ENCODE measurements at places on chromosomes 12 and 14. TPM values are rescaled to one million over a fixed set of nuclear protein-coding genes. Genes with fewer than 3 reads are reported as not detected.

- H3K27ac ChIP-seq: no peak overlapping the region
- DNase-seq: no peak
These were observed 30.2 kb downstream of the BICDL1 start for GRCh38 chr12:120019197-120019596.

Gene FOXA1
- 0.20 TPM for total RNA-seq

- no peak for DNase-seq
- H3K36me3 ChIP-seq: no peaks in the 10 kb centered on the region
- no peaks in the 10 kb centered on the region for H3K4me1 ChIP-seq
- H3K27ac ChIP-seq: no peak overlapping the region
- no peak overlapping the region for H3K4me3 ChIP-seq
- no peaks in the 10 kb centered on the region for H3K27me3 ChIP-seq
These were observed 2.1 kb upstream of the PTPRQ start for GRCh38 chr12:80441921-80442320.

- DNase-seq: no peak
- no peaks in the 10 kb centered on the region for H3K4me1 ChIP-seq
- H3K27me3 ChIP-seq: no peaks in the 10 kb centered on the region
- no peak overlapping the region for H3K27ac ChIP-seq
- H3K4me3 ChIP-seq: no peak overlapping the region
These were observed 3.8 kb upstream of the SDSL start for GRCh38 chr12:113418213-113418879.

Data from H1 (cell line).